ENCODE measurements at places on chromosomes 5 and 9.
A peak's percentile ranks its signal among the peaks of the same experiment; 100 is the strongest.

GRCh38 chr5:93267276-93267675, 313.7 kb downstream of the NR2F1-AS1 start:
- DNase-seq: no peak

DNA sequence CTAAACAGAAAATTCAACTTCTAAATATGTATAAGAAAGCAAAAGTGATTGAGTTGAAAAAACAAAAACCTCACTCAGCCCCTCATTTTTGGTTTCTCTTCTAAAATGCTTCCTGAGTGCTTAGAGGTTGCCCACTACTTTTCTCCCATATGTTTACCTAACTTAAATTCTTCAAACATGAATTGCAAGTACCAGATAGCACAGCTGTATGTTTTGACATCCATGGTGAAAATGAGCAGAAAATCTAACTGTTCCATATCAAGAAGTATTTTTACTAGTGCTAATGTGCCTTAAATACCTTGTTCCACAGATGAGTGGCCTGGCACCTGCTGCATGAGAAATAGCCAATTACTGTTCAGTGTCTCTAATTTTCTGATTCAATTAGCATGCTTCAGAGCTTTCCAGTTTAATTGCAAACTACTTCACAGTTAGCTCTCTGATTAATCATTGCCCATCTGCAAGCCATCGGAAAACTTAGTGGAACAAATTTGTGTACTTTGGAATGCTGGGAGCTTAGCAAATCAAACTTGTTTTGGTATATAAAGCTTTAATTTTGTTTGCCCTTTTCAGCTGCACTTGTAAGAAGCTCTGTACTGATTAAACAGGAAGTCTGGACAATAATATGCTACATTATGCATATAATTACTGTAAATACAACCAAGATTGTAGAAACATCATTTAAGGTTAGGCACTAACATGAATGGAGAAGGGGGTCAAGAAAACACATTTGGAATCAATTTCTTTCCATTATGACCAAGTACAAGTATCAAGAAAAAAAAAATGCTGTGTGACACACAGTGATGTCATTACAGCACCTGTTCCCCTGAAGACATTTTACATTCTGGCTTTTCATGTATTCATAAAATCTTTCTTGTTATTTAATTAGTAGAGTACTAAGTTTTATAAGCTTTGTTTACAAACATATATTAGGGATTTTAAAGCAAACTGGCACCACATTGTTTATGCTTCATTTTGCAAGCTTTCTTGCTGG, 65.6 kb downstream of the POU5F2 start:
- DNase-seq: no peak

DNA sequence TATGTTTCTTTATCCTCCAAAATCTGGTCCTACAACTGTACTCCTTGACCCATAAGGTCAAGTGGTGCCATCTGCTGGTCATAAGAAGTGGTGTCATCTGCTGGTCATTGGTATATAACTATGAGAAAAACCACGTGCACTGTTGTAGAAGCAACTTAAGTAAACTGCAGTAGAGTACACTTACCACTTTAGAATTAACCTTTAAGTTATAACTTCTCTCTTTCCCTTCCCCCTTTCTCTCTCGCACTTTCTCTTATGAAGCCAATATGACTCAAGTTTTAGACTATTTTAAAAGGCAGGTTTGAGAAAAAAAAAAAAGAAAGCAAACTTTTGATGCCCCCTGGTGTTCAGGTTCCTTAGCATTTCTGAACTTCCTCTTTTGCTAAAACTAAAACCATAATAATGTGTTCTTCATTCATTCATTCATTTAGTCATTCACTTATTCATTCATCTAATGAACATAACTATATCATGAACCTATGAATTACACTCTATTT, 12.8 kb upstream of the MTAP start:
- DNase-seq: peak; percentile 8

DNA sequence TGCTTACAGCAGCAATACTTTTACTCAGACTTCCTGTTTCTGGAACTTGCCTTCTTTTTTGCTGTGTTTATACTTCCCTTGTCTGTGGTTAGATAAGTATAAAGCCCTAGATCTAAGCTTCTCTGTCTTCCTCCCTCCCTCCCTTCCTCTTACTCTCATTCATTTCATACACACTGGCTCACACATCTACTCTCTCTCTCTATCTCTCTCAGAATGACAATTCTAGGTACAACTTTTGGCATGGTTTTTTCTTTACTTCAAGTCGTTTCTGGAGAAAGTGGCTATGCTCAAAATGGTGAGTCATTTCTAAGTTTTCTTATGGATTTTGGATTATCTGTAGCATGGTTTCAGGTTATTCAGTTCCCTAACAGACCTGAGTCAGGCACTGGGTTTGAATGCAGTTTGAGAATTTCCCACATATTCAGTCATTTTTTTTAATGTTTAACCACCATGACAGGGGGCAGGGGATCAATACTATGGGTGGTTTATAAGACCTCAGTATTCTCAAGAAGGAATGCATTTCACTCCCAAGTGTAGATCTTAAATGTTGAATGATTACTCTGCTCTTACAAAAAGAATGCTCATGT, at the start of gene IL7R:
Gene IL7R (plus strand): TSS at position 127 of the 587 bp plus-strand sequence. CDS start 87 bp downstream, at position 214.
- DNase-seq: no peak

GRCh38 chr5:171311322-171312077, 2.5 kb downstream of the TLX3 start:
- DNase-seq: no peak

- DNase-seq: no peak
Measured at GRCh38 chr9:96350866-96351265, 32.6 kb downstream of the SLC35D2 start.

GRCh38 chr5:178644826-178645545, 18.1 kb upstream of the CLK4 start:
- no peak for DNase-seq

GRCh38 chr5:73997960-73998359, 372.0 kb downstream of the ARHGEF28 start:
- no peak for DNase-seq

GRCh38 chr9:125561509-125562148, 145.4 kb downstream of the MAPKAP1 start:
- DNase-seq: no peak

DNA sequence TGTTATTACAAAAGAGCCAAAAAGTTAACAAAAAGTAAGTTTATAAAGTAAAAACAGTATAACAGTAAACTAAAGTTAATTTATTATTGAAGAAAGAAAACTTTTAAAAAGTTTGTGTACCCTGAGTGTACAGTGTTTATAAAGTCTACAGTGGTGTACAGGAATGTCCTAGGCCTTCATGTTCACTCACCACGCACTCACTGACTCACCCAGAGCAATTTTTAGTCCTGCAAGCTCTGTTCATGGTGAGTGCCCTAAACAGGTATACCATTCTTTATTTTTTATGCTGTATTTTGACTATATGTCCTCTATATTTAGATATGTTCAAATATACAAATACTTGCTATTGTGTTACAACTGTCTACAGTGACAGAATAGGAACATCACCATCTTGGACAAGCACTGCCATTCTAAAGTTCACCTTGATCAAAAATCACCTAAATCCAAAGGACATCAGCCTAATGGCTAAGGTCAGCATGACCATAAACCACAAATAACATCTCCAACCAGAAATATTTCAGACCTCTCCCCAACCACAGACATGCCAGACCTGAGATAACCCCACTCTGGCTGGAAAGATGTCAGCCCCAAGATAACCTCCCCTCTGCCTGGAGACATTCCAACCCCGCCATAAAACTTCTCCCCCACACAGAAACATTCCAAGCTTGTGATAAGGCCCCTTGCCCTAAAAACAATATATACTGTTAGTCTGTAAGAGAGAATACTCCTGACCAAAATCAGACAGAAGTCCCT, 56.1 kb downstream of the AGXT2 start:
- DNase-seq: no peak

DNA sequence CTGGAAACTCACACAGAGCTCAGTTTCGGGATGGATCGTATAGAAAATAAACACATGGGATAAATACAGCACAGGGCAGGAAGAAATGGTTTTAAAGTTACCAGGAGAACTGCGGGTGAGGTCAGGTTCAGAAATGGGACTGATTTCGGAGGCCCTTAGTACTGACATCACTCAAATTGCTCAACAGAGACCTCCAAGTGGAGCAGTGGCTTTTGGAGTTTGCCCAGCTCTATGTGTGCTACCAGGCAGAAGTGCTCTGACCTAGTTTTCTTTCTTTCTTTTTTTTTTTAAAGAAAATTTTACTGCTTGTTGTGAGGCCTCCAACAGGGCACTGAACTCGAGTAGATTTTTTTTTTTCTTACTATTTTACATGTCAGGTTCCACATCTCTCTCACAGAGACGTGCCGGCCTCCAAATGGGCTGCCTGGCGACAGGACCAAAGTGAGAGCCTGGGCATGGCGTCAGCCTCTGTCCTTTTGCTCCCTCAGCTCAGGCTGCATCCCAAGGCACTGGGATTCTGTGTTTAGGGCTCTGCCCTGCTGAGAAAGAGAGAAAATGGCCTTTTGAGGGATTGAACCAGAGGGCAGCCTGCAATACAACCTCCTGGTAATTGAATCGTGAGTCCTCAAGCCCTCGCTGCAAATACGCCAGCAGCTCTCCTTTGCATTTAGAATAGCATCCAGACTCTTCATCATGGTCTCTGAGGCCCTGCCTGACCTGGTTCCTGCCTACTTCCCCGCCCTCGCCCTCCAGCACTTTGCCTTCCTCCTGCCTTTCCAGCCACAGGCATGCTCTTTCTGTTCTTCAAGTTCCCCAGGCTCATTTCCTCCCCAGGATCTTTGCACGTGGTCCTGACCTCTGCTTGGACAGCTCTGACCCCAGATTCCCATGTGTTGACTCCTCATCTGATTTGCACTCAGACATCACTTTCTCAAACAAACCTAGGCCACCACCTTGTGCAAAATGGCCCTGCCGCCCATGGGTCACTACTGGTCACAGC, 173.5 kb downstream of the FGF1 start:
- DNase-seq: no peak

DNA sequence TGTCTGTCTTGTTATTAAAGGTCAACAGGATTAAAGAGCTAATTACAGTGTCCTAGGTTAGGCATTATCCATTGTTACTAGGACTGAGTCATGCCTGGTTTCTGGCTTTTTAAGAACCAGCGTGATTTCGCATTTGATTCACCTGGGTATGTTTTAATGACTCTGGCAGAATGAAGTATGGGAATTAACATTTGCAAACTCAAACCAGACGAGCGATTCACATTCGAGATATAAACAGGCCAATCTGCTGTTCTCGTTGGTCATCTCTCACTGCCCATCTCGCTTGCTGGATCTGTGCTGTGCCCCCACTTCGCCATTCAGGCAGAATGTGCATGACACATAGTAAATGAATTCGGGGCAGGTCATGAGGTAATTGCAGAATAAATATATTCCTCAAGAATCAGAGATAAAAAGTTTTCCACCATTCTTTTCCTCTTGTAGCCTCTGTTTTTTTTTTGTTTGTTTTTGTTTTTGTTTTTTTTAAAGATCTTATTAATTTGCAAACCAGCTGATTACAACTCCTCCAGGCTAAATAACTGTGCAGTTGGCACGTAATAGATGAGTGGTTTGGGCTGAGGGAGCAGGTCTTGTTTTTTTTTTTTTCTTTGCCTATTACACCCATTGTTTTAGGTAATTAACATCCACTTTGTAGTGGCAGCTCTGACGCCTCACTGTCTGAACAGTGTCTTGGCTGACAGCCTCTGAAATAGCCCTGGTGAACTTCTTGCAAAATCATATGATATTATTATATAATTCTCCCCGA, 313.5 kb upstream of the MSX2 start:
- no peak for DNase-seq

- DNase-seq: no peak
Measured at GRCh38 chr5:65017636-65018035, 248.9 kb downstream of the CWC27 start.

- no peak for DNase-seq
Measured at GRCh38 chr5:146748533-146748932, 130.0 kb downstream of the PPP2R2B start.

DNA sequence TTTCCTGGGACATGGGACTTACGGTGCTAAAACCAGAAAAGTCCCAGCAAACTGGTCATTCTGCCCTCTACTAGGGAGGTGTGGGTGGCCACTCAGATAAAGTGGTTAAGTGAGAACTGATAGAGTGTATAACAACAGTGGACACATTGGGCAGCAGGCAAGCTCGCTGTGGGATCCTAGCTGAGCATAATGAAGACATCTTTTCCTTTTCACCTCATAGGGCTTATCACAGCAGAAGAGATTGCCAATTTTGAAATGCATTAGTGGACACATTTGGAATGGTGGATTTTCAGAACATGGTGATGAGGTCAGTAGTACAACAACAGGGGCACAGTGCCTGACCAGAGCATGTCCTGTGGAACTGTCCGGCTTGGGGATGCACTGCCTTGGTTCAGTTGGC, 477.1 kb upstream of the KIF2A start:
- DNase-seq: no peak

GRCh38 chr5:9297134-9297533, 248.7 kb downstream of the SEMA5A start:
- no peak for DNase-seq

DNA sequence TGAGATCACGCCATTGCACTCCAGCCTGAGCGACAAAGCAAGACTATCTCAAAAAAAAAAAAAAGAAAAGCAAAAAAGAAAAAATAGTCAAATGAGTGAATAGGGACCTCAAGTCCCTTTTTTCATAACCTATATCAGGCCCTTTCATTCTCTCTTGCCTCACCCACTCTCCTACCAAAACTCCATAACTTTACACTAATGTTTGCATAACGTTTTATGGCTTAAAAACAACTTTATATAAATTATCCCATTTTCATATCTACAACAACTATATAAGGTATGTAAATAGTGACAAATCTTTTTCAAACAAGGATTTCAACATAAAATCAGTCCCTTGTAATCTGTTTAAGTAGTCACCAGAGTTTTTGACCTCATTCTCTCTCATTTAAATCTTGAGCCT, 56.9 kb upstream of the PIP5K1B start:
- DNase-seq: no peak

DNA sequence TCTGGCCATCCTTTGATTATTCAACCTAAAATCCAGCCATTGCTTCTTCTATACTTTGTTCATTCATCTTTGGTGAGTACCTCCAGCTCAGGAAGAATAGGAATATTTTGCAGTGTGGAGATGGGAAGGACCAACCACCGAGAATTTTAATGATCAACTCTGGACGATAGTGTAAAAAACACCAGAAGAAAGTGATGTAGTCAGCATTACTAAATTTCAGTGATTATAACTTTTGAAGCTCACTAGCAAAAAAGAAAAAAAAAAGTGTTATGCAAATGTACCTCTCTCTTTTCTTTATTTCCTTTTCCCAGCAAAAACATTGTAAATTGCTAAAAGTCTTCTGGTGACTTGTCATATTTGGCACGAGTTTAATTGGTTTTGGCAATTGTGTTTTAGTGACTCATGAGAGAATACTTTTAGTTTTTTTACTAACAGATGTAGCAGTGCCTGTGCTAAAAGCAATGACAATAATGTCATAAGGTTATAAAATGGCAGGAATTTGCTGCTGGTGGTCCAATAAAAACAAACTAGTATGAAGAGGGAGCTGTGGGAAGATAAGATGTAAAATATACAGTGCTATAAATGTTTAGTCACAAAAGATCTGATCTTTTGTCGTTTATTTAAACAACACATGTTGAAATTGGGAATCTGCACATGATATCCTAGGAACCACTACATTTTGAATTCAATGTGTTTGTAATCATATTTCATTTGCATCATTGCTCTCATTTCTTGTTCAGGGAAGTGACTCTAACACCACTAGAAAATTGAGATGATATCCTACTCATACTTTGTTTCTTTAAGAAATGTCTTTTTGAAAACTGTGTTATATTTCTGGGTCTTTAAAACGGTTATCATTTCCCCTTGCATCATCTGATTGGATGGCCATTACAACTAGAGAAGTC, 81.3 kb upstream of the ERCC6L2 start:
- no peak for DNase-seq

- no peak for DNase-seq
Measured at GRCh38 chr5:165232509-165233028, 1727.2 kb downstream of the MAT2B start.

GRCh38 chr9:128201441-128202369, 1.5 kb upstream of the DNM1 start:
- no peak for DNase-seq
